Skeletal muscle tissue (tissue), 5 donors: ENCODE measurements at places on chromosomes 3 and 15. TPM values are rescaled to one million over a fixed set of nuclear protein-coding genes. Genes with fewer than 3 reads are reported as not detected.

Gene CHST14
- 6.8 TPM for total RNA-seq

Gene PIGZ
- total RNA-seq: 1.0 TPM

Gene CYP1A1
- not detected for total RNA-seq

Gene MORC1
- not detected for total RNA-seq

Gene SLC22A13
- total RNA-seq: not detected

Gene MYLK
- 26.6 TPM for total RNA-seq

Gene SLC15A2
- 33.4 TPM for total RNA-seq

Gene SKOR1
- under 0.01 TPM for total RNA-seq

Gene SYNM
- total RNA-seq: 53.2 TPM

Gene TRIM42
- total RNA-seq: not detected

Gene PARP16
- total RNA-seq: 7.3 TPM

Gene TIMP4
- 4.7 TPM for total RNA-seq

Gene ZKSCAN7
- 15.7 TPM for total RNA-seq

Gene UCN2
- not detected for total RNA-seq

Gene SLC12A8
- total RNA-seq: 1.0 TPM

Gene KNL1
- total RNA-seq: 6.3 TPM

Gene OSBPL10
- total RNA-seq: 6.8 TPM

Gene MEX3B
- 11.0 TPM for total RNA-seq

Gene GOLGA6L10
- 0.52 TPM for total RNA-seq

Gene GOLGA6L4
- 0.52 TPM for total RNA-seq

Gene SLC22A14
- total RNA-seq: under 0.01 TPM

Gene KBTBD13
- total RNA-seq: 1.6 TPM

Gene ALDH1L1
- 2.6 TPM for total RNA-seq

Gene CASR
- not detected for total RNA-seq

Gene CDC25A
- total RNA-seq: 3.7 TPM

Gene GPR176
- total RNA-seq: 6.3 TPM
